ENCODE measurements at places on chromosomes 6 and 20.

- DNase-seq: no peak
These were observed 97.4 kb upstream of the JARID2 start for GRCh38 chr6:15148356-15148946.

DNA sequence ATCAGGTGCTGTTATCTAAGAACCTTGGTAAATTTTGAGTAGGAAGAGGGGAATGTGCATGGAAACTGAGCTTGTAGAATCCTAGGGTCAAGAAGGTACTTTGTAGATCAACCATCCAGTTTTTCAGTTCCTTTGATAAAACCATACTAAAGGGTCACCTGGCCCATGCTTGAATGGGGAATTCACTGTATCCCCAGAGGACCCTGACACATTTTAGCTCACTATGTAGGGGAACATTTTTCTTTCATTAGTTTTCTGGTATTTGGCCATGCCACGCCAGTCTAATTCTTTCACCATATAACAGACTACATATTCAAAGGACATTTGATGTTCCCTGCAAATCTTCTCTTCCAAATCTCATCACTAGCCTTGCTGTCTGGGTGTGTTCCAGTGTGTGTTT is 29.9 kb downstream of the LRRC1 start:
- DNase-seq: no peak

DNA sequence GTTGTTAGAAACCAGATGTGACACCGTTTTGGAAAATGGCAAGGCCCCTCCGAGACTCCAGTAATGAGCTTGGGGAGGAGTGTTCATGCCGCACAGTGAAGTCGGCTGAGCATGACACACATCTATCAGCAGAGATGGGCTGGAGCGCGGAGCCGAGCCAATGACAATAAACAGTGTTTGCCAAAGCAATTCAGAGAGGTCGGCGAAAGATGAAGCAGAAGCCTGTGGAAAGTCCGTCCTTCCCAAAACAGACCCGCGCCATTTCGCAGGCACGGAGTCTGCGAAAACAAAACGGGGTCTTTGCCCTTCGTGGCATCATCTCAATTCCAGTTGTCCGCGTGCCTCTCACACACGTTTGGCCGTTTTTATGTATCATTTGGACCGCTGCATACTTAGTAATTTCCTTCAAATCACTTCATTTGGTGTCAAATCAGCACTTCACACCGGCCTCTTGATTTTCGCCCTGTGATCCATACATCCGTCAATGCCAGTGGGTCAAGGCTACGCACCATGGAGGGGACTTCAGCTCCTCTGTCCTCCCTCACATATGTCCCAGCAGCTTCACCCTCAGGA is 71.3 kb downstream of the SULF2 start:
- DNase-seq: no peak

GRCh38 chr20:8133851-8134451 is 1.9 kb downstream of the PLCB1 start:
- DNase-seq: no peak

GRCh38 chr6:38589367-38589720 is 50.4 kb downstream of the BTBD9 start:
- no peak for DNase-seq

GRCh38 chr20:22572023-22572422 is 12.3 kb downstream of the FOXA2 start:
- no peak for DNase-seq

GRCh38 chr6:165621940-165622339 is 41.1 kb downstream of the PDE10A start:
- DNase-seq: no peak
